ENCODE measurements at places on chromosomes 2 and 18. TPM values are rescaled to one million over a fixed set of nuclear protein-coding genes. Genes with fewer than 3 reads are reported as not detected.

DNA sequence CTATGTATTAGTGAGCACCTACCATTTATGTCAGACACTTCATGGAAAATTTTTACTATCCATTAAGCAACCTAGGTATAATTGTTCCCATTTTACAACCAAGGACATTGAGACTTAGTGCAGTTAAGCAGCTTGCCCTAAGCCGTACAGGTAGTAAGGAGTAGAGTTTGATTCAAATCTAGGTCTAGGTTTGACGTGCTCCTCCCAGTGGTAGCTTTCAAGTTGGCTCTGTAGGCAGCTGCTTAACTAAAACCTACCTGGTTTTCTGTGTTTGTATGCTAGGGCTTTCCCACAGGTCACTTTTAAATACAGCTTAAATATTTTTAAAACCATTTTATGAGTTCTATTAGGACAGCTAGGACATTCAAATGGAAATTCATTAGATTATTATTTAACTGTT is 69.7 kb downstream of the NUP35 start:
- no peak for DNase-seq

DNA sequence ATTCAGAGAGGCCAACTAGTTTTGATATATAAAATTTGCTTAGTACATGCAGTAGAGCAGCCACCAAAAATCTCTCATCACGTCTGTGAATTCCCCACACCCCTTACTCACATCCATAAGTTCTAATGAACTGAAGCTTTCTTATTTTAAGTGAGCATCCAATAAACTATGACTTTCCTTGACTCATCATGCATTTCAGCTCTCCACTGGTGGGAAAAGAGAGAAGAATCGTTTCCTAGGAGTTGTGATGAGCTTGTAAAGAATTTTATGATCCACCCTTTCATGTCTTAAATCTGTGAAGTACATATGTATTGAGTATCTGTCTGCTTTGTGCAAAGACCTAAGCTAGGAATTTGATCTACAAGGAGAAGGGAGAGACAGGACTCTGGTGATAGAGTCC is 428.6 kb downstream of the SETBP1 start:
- DNase-seq: no peak

GRCh38 chr2:197209246-197209645 is 101.3 kb downstream of the ANKRD44 start:
- no peak for DNase-seq

The SAG gene
- not detected for total RNA-seq

The STON1 gene
- total RNA-seq: 9.5 TPM

Measured in cardiac muscle cell (in vitro differentiated cells and primary cell).